ENCODE measurements at places on chromosomes 5 and 9. TPM values are rescaled to one million over a fixed set of nuclear protein-coding genes. Genes with fewer than 3 reads are reported as not detected.

- peak; percentile 69 for DNase-seq
Observed at GRCh38 chr5:66307647-66308241, 163.6 kb downstream of the SREK1 start.

Gene FBP1
- total RNA-seq: 2.2 TPM

- no peak for DNase-seq
Observed at GRCh38 chr5:139678751-139679750, 30.9 kb downstream of the CXXC5 start.

DNA sequence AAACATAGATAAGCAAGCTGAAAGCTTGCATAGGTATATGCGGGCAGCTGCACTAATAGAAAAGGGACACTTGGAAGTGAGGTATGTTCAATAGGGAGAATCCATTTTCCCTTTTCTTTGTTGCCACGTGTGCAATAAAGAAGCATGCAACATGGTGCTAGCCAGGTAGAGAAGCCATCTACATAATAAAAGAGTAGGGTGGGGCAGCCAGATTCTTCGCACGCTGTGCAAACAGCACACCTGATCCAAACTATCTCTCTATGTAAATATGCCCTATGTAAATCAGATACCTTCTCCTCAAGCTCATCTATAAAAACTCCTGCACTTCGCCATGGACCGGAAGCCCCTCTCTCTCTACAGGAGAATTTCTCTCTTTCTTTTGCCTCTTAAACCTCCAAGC lies 91.9 kb upstream of the C9orf72 start:
- no peak for DNase-seq

- no peak for DNase-seq
Observed at GRCh38 chr5:42824347-42824976, 12.8 kb upstream of the SELENOP start.

DNA sequence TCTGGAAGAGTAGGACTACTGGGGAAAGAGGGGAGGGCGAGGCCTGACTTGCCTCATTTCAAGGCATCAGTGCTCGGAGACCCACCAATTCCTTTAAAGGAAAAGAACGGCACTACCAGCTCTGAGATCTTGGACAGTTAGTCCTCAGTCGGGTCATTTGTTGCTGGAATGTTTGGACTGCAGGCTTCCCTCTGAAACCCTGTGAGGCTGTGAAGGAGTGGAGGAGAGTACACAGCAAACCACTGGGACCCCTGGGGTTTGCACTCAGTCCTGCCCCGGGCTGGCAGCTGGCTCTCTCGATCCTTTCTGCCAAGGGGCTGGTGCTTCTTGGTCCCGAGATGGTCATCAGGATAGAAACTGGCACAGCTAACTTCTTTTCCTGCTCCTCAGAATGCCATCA lies 194.5 kb downstream of the TRIO start:
- DNase-seq: no peak

Measured in endothelial cell of umbilical vein (primary cell).